ENCODE measurements at places on chromosomes 6 and 20.

GRCh38 chr6:72552938-72553337 lies 68.9 kb upstream of the KCNQ5 start:
- H3K36me3 ChIP-seq: no peaks in the 10 kb centered on the region
- H3K27me3 ChIP-seq: peaks cover 6% of the 10 kb centered on the region
- H3K4me3 ChIP-seq: no peak overlapping the region
- no peak for DNase-seq

- no peak for DNase-seq
- H3K27me3 ChIP-seq: no peaks in the 10 kb centered on the region
- H3K4me1 ChIP-seq: peaks cover 57% of the 10 kb centered on the region
- peaks cover 10% of the 10 kb centered on the region for H3K36me3 ChIP-seq
- peak overlapping the region; percentile 16 for H3K27ac ChIP-seq
- no peak overlapping the region for H3K4me3 ChIP-seq
These were observed 2.2 kb upstream of the PTPRA start for GRCh38 chr20:2871111-2871465.

DNA sequence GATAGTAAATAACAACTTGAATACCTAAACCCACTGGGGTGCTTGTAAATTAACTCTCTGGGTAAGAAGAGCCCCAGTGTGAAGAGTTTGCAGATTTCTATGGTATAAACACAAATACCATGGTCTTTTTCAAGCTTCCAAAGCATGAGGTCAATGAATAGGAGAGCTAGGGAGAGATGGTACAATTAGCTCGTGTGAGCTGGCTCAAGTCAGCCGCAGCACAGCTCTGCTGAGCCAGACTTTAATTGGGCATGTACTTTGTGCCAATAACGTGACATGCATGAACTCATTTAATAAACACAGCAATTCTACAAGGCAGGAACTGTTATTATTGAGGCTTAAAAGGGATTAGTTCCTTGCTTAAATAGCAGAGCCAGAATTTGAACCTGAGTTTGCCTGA lies 684.2 kb downstream of the KIF16B start:
- H3K4me1 ChIP-seq: no peaks in the 10 kb centered on the region
- no peak for DNase-seq
- H3K27ac ChIP-seq: no peak overlapping the region
- no peak overlapping the region for H3K4me3 ChIP-seq
- H3K36me3 ChIP-seq: no peaks in the 10 kb centered on the region

- H3K27me3 ChIP-seq: no peaks in the 10 kb centered on the region
- H3K36me3 ChIP-seq: no peaks in the 10 kb centered on the region
- no peak overlapping the region for H3K27ac ChIP-seq
- no peaks in the 10 kb centered on the region for H3K4me1 ChIP-seq
- no peak for DNase-seq
- no peak overlapping the region for H3K4me3 ChIP-seq
These were observed 278.4 kb upstream of the PTCHD4 start for GRCh38 chr6:48389146-48390043.

- no peaks in the 10 kb centered on the region for H3K27me3 ChIP-seq
- no peaks in the 10 kb centered on the region for H3K36me3 ChIP-seq
- DNase-seq: no peak
- H3K27ac ChIP-seq: no peak overlapping the region
- no peak overlapping the region for H3K4me3 ChIP-seq
These were observed 37.8 kb downstream of the PSMG4 start for GRCh38 chr6:3296537-3296936.

DNA sequence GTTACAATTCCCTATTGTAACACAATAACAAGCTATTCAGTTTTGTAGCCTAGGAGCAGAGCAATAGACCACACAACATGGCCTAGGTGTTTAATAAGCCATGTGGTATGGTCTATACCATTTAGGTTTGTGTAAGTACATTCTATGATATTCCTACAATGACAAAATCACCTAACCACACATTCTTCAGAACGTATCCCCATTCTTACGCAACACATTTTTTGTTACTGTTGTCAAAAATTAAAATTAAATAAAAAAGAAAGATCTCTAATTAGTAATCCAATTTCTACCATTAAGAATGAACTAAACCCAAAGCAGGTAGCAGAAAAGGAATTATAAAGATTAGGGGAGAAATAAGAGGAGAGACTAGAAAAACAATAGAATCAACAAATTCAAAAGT lies 44.0 kb downstream of the RANBP9 start:
- H3K4me3 ChIP-seq: no peak overlapping the region
- no peaks in the 10 kb centered on the region for H3K27me3 ChIP-seq
- H3K4me1 ChIP-seq: peaks cover 61% of the 10 kb centered on the region
- no peak for DNase-seq

DNA sequence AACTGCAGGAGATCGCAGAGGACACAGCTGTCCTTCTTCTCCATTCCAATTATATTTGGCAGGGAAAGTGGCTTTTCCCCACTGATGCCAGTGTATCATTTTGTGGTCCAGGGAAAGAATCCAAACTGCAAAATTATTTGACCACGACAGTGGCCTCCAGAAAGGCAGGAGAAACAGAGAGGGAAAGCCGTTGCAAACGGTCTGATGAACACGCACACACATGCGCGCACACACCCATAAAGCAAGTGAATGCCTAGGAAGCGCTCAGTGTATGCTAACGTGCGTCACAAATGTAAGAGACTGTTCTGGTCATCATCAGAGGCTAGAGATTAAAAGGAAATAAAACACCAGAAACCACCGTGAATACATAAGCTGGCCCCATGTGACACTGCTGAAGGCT lies 54.0 kb downstream of the NPEPL1 start:
- no peaks in the 10 kb centered on the region for H3K36me3 ChIP-seq
- H3K27ac ChIP-seq: no peak overlapping the region
- H3K4me1 ChIP-seq: no peaks in the 10 kb centered on the region
- no peak overlapping the region for H3K4me3 ChIP-seq
- peaks cover 47% of the 10 kb centered on the region for H3K27me3 ChIP-seq

- H3K27ac ChIP-seq: no peak overlapping the region
- DNase-seq: no peak
- no peaks in the 10 kb centered on the region for H3K36me3 ChIP-seq
- peaks cover 26% of the 10 kb centered on the region for H3K4me1 ChIP-seq
These were observed 437.2 kb downstream of the BCKDHB start for GRCh38 chr6:80543598-80544222.

DNA sequence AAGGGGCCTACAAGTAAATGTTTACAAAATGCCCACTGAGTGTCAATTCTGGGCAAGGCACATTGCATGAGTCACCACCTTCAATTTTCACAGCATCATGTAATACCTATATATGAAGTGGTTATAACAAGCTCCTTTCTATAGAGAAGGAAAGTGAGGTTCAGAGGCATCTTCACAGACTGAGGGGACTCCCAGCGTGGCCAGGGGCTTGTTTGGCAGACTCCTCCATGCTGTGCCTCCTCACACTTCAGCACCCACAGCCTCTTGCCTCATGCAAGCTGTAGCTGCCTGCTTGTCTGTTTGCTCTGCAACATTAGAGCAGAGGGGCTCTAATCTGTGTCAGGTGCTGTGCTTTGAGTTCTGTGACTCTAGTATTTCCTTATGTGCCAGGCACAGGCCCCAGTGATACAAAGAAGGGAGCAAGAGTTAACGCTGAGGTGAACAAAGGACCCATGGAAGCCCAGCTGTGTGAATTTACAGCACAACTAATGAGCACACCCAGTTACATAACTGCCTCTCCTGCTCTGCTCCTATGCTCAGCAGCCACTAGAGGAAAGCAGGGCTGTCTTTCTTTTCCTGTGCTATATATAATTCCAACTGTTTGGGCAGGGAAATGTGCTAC lies 72.3 kb downstream of the ZHX3 start:
- no peaks in the 10 kb centered on the region for H3K36me3 ChIP-seq
- no peak overlapping the region for H3K4me3 ChIP-seq
- peaks cover 45% of the 10 kb centered on the region for H3K4me1 ChIP-seq
- no peak overlapping the region for H3K27ac ChIP-seq
- no peaks in the 10 kb centered on the region for H3K27me3 ChIP-seq
- DNase-seq: no peak

DNA sequence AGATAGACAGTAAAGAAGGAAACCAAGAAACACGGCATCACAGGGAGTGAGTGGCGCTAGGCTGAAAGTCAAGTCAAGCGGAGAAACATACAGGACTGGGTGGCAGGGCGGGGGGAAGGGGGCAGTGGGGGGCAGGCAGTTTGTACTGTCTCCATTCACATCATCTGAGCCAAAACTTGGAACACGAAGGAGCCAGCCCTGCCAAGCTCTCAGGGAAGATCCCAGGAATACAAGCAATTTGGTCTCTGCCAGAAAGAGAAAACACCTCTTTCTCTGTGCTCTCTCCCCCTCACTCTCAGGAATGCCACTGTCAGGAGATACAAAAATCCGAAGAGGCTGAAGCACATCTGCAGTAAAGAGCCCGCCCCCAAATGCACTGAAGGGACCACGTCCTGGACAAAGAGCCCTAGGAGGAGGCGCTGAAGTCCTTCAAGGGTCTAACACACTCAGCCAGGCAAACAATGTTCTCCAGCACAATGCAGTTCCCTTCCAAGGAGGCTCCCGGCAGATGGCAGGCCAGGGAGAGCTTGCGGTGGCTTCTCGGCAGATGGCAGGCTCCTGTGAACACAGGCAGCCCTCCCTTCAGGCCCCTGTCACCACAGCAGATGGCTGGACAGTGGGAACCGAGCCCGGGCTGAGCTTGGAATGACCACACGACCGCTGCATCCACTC lies 90.0 kb downstream of the ATP9A start:
- no peaks in the 10 kb centered on the region for H3K36me3 ChIP-seq
- no peak overlapping the region for H3K4me3 ChIP-seq
- no peak for DNase-seq
- H3K4me1 ChIP-seq: no peaks in the 10 kb centered on the region
- no peak overlapping the region for H3K27ac ChIP-seq

DNA sequence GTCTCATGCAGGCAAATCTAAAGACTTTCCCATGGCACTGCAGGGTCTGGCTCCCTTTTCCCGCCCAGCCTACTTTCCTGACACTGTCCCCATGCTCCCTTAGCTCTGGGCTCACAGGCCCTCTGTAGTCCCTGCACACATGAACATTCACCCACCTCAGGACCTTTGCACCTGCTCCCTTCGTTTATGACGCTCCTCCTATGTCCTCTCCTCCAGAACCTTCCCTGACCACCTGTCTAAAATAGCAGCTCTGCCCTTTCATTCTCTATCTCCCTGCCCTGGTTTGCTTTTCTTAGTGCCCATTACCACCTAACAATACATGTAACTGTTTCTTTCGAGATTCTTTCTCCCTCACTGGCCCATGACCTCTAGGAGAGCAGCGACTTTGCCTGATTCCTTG lies 22.3 kb downstream of the HM13 start:
- no peak for DNase-seq
- H3K36me3 ChIP-seq: peaks cover 54% of the 10 kb centered on the region
- peaks cover 51% of the 10 kb centered on the region for H3K4me1 ChIP-seq
- H3K27ac ChIP-seq: peak overlapping the region; percentile 21

- H3K36me3 ChIP-seq: no peaks in the 10 kb centered on the region
- peaks cover 5% of the 10 kb centered on the region for H3K27me3 ChIP-seq
These were observed 16.6 kb upstream of the PAQR8 start for GRCh38 chr6:52345311-52345710.

GRCh38 chr6:119002069-119002468 lies 67.1 kb upstream of the MCM9 start:
- H3K4me1 ChIP-seq: no peaks in the 10 kb centered on the region
- no peaks in the 10 kb centered on the region for H3K27me3 ChIP-seq
- no peak overlapping the region for H3K27ac ChIP-seq
- H3K4me3 ChIP-seq: no peak overlapping the region
- DNase-seq: no peak

GRCh38 chr6:169589293-169589692 lies 112.5 kb downstream of the WDR27 start:
- H3K4me3 ChIP-seq: peak overlapping the region; percentile 55
- peak; percentile 69 for DNase-seq
- no peaks in the 10 kb centered on the region for H3K27me3 ChIP-seq
- H3K36me3 ChIP-seq: peaks cover 6% of the 10 kb centered on the region
- H3K27ac ChIP-seq: peak overlapping the region; percentile 48

DNA sequence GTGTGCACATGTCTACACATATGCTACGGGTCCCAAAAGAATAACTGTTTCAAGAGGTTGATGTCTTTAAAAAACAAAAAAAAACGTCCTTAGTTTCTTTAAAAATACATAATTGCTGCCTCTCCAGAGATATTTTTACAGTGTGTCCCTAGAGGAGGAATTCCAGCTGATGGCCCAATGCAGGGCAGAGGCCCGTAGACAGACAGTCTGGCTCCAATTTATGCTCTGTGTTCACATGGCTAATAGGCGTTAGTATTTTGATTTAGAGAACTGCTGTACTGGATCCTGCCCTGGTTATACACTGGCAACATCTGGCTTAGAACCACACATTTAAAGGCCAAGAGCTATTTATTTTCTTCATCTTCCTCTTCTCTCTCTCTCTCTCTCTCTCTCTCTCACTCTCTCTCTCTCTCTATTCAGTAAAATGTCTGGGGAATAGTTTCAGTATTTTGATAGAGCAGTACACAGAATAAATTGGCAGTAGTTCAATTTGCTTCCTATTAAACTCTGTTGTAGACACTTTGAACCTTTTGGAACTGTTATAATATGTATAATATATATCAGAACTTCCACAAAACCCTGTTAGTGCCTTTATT lies 260.6 kb downstream of the EYA4 start:
- no peaks in the 10 kb centered on the region for H3K36me3 ChIP-seq
- H3K27ac ChIP-seq: no peak overlapping the region
- DNase-seq: no peak
- no peaks in the 10 kb centered on the region for H3K4me1 ChIP-seq
- peaks cover 2% of the 10 kb centered on the region for H3K27me3 ChIP-seq
- H3K4me3 ChIP-seq: no peak overlapping the region

Data from activated CD8-positive, alpha-beta memory T cell treated with anti-CD3 and anti-CD28 coated beads, Interleukin-2, amount 10 ng/mL, durations not matched to agents 7 days and 5 days (primary cell).